ENCODE measurements at places on chromosomes 5 and 9.

- no peak for DNase-seq
Measured at GRCh38 chr9:70262366-70262765, 3.6 kb downstream of the SMC5 start.

GRCh38 chr9:134419684-134420076 is 93.4 kb downstream of the RXRA start:
- peak; percentile 4 for DNase-seq

DNA sequence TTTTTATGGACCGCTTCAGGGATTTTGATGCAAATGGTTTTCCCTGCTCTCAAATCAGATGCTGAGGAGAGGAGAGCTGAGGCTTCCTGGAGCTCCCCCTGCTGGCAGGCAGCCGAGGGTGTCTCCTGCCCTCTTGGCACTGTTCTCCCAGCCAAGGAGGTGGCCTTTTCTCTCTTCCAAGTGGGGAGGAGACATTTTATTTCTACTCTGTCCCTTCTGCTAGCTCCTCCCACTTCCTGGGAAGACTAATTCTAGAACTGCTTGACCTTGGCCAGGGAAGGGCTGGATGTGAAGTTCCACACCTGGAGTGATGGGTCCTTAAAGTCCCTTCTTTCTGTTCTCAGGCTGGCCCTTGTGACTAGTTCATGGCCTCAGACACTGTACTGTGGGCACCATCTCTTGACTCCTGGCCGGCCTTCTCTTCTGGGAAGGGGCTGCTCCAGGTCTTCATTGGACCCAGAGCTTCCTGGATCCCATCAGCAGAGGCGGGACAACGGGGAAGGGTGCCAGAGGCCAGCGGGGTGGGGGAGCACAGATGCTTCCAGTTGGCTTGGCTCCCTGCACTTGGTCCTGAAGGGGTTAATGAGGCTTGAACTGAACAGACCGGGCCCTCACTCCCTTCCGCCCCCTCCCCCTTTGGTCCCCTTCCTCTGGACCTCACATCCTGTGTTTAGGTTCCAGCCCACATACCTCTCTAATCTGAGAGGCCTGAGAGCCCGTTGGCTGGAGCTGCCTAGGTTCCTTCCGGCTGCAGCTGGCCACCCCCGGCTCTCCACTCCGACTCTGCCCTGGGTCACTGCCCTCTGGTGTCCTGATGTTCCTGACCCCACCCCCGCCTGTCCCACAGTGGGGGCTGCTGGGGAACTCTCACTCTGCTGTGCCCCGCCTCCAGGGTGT is 32.1 kb downstream of the PTPA start:
- DNase-seq = no peak

- no peak for DNase-seq
Measured at GRCh38 chr5:14851999-14852526, 19.5 kb downstream of the ANKH start.

- DNase-seq = no peak
Measured at GRCh38 chr5:56025151-56025885, 30.6 kb upstream of the IL6ST start.

DNA sequence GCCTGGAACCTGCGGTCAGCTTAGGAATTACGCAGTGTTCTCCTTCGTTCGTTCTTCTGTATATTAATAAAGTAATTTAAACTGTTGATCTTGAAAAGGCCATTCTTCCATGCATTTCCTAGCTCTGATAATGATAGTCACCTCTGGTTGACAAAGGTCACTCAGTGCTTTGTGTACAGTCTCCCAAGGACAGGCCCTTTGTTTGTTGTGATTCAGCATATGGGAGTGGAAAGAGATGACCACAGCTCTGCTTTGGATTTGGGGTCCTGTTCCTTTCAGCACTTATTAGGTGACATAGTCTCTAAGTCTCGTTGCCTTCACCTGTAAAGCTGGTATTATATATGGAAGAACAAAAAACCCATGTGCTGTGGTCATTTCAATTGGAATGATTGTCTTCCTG is 39.6 kb downstream of the RAD23B start:
- DNase-seq = no peak

DNA sequence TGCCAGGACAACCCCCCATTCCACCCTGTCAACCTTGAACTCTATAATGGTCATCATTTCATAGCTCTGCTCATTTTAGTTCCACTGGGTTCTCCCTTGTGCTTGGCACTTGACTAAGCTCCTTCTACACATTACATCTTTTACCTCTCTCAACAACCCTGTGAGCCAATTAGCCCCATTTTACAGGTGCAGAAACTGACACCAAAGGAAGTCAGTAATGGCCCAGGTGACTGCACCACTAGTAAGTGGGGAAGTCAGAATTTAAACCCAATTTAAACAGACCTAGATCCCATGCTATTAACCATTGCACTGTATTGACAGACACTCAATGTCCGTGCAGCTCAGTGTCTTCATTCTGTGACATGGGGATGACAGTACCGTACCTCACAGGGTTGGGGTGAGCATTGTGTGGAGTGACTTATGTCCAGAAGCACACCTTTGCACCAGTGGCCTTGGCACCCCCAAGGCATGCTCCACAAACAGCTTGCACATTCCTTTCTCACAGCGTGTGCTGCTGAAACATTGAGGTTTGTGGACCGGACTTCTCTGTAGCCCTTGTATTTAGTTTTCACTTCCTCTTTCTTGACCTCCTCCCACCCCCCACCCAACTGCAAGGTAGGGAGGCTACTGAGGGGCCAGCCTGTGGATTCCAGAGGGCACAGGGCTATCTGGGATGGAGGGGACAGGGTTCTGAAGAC is 23.1 kb downstream of the IRF1 start:
- no peak for DNase-seq

GRCh38 chr5:180381428-180381827 is 28.3 kb upstream of the GFPT2 start:
- no peak for DNase-seq

DNA sequence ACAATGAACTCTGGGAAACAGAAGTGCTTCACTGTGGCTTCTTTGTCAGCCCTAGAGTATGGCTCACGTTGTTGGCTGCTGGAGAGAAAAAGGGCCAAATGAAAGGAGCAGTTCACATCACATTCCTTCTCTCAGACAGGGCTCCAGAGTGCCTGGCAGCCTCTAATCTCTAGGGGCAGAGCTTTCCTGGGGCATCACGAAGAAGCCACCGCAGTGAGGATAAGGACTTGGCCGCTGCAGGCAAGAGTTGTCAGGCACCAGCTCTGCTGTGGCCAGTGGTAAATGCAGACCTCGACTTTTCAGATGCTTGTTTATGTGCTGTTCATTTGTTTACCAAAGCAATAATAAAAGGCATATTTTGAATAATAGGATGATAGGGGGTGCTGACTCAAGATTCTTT is 227.2 kb downstream of the ICE1 start:
- no peak for DNase-seq

DNA sequence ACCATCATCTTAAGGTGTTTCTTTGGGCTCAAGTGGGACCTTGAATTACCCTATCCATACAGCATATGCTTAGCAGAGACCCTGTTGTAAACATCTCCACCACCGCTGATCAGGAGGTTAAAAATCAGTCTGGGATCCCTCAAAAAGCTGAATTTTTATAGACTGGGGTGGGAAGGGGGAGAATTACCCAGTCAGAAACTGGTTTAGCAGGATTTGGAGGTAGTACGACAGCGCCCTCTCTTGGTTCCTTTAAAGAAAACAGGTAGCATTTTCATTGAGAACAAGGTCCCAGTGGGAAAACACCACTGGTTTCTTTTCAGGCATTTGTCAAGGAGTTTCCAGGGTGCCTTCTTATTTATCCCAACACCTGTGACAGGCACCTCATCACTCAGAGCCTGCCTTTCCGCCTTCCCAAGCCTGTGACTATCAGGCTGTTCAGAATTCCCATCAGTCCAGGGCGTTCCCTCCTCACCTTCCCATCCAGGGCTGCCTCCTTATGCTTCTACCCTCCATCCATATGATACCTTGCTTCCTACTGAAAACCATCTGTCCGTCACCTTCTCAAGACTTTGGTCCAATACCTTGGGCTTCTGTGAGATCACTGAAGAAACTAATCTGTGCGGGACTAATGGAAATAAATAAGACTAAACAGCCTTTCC is 203.8 kb upstream of the RAI14 start:
- DNase-seq = peak; percentile 95

DNA sequence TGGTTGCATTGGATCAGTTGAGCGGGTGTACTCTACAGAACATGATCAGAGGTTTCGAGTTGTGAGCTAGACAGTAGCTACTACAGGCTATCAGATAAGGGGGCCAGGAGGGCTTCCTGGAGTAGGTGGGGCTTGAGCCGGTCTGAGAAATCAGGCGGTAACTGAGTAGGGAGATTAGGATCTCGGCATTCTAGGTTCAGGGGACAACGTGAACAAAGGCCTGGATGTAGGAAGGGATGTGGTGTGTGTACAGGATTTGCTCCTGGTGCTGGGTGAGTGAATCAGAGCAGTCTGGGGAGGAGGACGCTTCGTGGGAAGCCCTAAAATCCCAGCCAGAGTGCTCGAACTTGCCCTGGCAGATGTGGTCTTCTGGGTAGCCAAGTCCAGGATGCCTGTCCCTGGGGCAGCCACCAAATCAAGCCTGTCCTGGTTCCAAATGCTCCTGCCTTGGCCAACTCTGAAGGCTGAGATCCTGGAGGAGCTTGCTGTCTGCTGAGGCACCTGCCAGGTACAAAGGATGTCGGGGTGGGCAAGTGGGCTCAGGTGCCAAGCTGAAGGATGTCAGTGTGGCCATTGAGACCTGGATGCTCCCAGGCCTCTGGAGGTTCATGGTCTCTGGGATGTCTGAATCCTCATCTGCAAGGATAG is 33.4 kb downstream of the STC2 start:
- no peak for DNase-seq

- DNase-seq = no peak
Measured at GRCh38 chr9:100587375-100587774, 9.5 kb downstream of the CAVIN4 start.

DNA sequence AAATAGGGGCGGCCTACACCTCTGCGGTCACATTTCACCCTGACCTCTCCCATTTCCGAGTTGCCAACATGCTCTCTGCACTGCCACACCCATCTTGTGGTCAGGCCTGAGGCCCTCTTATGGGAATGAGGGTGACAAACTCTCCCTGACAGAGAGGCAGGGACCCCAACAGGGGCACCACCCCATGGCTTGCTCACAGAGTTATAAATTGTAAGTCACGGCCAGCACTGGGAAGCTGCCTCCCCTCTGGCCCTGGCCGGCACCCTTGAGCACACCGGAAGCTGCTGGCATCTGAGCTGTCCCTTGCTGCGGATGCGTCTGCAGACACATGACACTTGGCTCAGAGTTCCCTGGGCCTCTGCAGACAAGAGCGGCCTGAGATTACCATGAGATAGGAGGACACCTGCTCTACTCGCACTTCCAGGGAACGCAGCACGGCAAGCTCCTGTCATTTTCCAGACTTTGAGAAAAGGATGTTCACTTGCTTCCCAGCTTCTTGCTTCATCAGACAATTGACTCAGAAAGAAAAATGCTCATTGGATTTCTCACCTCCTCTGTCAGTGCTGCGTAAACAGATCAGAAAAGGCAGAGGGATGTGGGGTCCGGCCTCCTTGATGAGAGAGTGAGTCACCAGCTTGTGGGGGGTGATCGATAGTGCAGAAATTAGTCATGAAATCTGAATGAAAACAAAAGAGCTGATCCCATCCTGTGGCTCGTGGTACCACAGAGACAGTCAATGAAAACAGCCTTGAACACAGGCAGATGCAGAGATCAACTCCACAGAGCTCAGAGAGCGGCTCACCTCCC is 269.8 kb downstream of the SYK start:
- DNase-seq = no peak

Measured in NCI-H748 treated with DMSO at 0.1 percent for 48 hours (cell line).